Esophagus squamous epithelium (tissue), 5 donors: ENCODE measurements at places on chromosomes 16 and 17.

- no peak for DNase-seq
Measured at GRCh38 chr17:50904518-50905459, 38.6 kb upstream of the TOB1 start.

GRCh38 chr16:10870137-10870776 lies 6.7 kb upstream of the CIITA start:
- no peak for DNase-seq

GRCh38 chr17:35053204-35053603 lies 10.3 kb downstream of the RFFL start:
- DNase-seq, result no peak

- no peak for DNase-seq
Measured at GRCh38 chr16:52617591-52617990, 70.6 kb upstream of the TOX3 start.

DNA sequence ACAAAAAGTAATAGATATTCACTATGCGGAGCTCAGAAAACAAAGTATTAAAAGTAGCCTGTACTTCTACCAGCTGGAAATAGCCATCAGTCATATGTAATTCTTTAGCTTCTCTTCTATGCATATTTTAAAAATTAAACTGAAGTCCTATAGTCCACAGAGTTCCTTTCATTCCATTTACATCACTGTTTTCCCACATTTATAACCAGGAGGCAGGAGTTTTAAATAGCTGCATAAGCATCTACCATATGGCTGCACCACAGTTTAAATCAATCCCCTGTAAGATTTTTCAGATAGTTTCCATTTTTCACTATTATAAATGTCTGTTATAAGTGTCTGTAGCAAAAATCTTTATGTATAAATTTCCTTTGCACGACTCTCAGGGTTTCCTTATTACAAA lies 45.1 kb downstream of the ZFHX3 start:
- no peak for DNase-seq

- no peak for DNase-seq
Measured at GRCh38 chr16:51922476-51922875, 624.5 kb downstream of the TOX3 start.

GRCh38 chr17:27199948-27200347 lies 94.0 kb upstream of the WSB1 start:
- DNase-seq, result no peak

DNA sequence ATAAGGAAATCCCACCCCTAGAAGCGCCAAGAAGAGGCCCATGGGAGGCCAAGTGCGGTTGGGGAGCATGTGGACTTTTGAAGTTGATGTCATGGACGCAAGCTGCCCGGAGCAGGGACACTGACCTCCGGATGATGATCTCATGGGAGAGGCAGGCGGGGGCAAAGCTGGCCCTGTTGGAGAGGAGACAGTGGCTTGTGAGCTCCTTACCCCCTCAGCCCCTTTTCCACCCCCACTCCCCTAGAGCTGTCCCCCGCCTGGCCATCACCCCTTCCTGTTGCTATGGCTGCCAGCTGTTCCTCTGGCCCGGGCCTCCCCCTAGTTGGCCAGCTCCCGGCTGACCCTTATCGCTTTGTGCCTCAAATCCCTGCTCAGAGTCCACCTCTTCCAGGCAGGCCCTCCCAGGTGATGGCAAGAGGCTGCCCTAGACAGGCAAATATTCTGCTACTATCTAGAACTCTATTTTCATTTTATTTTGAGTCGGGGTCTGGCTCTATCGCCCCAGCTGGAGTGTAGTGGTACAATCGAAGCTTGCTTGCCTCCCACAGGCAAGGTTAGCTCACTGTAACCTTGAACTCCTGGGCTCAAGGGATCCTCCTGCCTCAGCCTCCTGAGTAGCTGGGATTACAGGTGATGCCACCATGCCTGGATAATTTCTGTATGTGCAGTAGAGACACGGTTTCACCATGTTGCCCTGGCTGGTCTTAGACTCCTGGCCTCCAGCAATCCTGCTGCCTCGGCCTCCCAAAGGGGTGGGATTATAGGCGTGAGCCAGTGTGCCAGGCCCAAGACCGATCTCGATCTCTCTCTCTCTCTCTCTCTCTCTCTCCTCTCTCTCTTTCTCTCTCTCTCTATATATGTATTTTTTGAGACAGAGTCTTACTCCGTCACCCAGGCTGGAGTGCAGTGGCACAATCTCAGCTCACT lies 6.6 kb downstream of the NOTUM start:
- DNase-seq, result no peak

DNA sequence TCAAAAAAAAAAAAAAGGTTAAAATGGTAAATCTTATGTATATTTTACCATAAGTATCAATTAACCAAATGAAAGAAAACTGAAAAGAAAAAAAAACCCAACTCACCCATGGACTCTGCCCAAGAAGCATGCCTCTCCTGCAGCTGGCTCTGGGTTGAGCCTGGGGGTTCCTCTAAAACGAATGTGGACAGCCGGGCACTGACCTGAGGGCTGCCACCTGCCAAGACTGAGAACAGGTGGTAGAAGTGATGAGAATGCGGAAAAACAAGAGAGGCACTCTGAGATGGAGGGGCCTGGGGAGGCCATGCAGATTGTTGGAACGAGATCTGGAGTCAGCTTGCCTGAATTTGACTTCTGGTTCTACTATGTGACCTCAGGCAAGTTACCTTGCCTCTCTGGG lies 85.5 kb upstream of the MSI2 start:
- DNase-seq, result no peak

DNA sequence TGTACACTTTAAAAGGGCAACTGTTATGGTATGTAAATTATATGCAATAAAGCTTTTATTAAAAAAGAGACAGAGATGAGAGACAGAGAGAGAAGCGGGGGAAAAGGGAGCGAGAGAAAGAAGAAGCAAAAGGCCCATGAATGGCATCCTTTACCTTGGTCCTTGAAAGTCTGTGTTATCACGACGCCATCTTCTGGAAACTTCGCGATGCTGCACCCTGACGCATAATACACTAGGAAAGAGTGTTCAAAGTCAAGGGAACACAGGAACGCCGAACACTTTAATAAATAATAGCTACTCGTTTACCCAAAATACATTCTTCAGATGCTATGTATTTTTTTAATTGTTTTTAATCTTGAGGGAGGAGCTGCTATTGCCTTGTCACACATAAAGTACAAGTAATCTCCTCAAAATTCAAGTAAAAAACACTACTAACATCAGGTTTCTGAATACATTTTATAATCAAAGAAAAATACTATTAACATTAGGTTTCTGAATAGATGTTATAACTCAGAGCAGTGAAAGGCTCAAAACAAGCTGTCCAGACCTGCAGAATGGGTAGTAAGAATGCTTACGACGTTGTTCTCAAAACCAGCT lies 23.0 kb upstream of the SLC38A8 start:
- DNase-seq, result no peak

DNA sequence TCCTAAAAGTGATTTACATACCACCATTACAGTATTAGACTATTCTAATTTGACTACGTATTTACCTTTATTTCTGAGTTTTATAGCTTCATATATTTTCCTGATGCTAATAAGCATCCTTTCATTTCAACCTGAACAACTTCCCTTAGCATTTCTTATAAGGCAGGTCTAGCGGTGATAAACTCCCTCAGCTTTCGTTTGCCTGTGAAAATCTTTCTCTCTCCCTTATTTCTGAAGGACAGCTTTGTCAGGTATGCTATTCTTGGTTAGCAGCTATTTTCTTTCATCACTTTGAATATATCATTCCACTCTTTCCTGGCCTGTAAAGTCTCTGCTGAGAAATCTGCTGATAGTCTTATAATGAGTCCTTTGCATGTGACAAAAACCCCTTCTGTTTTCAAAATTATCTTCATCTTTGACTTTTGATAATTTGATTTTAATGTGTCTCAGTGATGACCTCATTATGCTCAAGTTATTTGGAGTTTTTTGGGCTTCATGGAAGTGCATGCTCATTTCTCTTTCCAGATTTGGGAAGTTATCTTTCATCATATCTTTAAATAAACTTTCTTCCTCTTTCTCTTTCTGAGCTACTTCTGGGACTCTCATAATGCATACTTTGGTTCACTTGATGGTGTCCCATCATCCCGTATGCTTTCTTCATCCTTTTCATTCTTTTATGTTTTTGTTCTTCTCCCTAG lies 285.4 kb upstream of the PMFBP1 start:
- DNase-seq, result no peak

DNA sequence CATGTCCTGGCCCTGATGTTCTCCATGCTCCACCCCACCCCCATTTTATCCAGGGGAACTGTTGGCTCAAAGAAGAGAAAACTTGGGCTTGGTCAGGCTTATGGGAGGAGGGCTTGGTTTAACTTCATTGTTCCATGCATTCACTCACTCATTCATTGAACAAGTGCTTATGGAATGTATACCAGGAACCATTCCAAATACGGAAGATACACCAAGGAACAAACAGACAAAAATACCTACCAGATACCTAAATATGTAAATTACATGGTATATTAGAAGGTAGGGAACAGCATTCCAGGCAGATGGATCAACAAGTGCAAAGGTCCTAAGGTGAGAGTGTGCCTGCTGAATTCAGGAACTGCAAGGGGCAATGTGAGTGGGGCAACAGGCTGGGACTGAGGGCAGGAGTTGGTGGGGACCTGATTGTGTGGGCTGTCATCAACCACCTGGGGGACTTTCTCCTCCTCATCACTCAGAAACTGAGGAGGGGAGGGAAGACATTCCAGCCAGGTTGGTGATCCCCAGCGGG lies 39.9 kb downstream of the RAI1 start:
- no peak for DNase-seq

- DNase-seq, result no peak
Measured at GRCh38 chr17:7988750-7989178, 13.7 kb upstream of the GUCY2D start.

GRCh38 chr17:40345994-40346764 lies 18.4 kb downstream of the GJD3 start:
- DNase-seq, result no peak

DNA sequence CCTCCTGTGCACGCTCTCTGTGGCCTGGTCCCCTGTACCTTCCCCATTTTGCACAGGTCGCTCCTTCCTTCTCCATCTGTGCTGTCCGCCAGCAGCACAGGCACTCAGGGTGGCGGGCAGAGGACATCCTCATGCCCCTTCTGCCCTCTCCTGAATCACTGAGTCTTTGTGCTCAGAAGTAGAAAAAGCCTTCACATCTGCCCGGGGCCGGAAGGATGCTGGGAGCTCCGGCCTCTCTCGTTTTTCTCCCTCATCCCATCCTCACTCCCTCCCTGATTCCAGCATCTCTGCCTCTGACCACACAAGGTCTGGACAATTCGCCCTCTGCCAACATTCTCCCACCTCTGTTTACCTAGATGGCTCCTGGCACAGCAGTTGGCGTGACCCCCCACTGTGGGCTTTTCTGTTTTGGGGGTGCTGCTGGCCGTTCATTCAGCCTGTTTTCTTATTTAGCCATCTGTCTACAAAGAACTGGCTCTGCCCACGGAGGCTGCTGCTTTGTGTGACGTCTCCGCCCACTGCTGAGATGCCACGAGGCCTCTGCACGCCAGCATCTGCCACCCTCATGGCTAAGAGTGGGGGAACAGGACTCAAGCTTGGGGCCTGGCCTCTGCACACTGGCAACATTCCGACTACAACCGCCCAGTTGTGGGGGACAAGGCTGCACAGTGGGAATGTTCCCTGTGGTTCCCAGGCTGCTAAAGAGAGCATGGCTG lies 36.7 kb downstream of the SEC14L5 start:
- no peak for DNase-seq

GRCh38 chr17:39576187-39576586 lies 31.5 kb downstream of the NEUROD2 start:
- DNase-seq, result no peak

GRCh38 chr17:38908676-38909181 lies 16.7 kb upstream of the LASP1NB start:
- DNase-seq, result no peak

DNA sequence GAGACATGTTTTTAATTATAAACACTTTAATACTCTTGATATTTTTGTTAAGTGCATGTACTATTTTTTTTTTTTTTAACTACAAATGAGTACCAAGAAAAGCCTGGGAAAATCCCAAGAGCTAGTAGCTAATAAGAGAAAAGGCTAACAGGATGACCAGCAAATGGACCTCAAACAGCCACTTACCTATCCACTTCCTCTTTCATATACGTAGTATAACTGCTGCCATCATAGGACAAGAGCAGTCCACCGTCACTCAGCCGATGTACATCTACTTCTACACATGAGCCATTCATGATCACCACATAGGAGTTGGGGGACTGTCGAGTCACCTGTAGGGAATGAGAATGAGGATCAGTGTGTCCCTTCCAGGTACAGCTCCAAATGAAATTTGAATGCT lies 128.0 kb upstream of the C17orf78 start:
- DNase-seq, result no peak

GRCh38 chr17:19703106-19703827 lies 13.1 kb downstream of the SLC47A2 start:
- no peak for DNase-seq

DNA sequence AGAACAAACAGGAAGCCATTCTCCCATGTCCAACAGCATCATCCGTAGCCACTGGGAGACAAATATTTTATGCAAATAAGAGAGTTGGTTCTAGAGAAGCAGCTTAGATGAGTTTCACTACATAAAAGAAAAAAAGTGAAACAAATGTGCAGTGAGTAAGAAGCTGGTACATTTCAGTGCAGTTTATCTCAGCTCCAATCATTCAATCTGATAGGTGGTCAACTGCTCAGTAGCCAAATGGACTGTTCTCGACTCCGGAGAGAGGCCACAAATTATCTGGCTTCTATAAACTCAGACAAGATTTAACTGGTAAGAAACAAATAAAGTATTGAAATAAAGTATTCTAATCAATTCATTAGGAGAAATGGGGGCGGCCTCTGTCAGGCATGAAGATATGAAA lies 68.3 kb downstream of the MAF start:
- no peak for DNase-seq

DNA sequence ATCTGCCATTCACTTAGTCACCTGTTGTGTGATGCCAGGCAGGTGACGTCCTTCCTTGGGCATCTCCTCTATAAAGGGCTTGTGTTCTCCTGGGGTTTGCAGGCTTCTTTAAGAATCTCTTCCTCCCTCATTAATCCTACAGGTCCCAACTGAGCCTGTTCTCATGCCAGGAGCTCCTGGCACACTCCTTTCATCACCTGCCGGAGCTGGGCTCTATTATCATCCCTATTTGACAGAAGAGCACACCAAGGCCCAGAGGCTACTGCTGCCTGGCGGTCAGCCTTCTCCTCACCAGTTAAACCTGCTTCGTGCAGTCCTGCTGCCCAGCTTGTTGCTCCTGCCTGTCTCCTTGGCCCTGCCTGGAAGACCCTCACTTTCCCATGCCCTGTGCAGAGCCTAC lies 51.2 kb downstream of the RAI1 start:
- DNase-seq, result no peak

- no peak for DNase-seq
Measured at GRCh38 chr16:55843105-55843395, 10.2 kb upstream of the CES1 start.

DNA sequence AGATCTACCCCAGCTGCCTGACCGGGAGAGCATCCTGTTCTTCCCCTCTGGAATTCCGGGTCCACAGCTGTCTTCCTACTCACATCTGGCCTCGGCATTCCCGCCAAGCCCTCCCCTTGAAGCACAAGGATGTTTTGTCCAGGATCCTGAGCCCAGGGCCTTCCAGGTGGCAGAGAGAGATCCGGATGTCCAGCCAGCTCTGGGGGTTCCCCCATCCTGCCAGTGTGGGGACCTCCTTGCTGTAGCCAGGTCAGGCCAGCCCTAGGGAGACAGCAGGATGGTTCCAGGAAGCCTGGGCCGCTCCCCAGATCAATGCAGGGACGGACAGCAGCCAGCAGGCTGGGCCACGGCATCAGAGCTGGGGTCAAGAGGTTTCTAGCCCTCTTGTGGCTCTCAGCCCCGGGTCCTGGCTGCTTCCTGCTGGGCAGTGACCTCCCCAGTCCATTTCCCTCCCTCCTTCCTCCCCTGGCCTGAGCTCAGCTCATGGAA lies 55.3 kb downstream of the SOCS3 start:
- no peak for DNase-seq

GRCh38 chr16:50273888-50274325 lies 7.6 kb downstream of the ADCY7 start:
- no peak for DNase-seq
